ENCODE measurements at places on chromosomes 16 and 17.
A peak's percentile ranks its signal among the peaks of the same experiment; 100 is the strongest.

DNA sequence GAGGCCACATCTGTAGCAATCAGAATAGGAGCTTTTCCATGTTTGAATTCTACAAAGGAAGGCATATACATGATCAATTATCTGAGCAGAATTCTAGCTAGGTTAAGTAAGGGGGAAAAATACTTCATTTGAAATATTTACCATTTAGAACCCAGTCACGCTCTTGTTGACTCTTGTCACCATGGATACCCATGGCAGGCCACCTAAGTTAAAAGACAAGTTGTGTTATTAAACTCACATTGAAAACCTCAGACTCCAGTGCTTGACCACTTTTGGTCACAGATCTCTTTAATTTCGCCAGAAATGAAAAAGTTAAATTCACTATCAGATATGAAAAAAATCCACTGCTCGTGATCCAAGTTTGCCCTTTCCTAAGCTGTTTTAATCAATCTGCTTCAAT lies 4.1 kb downstream of the DDX5 start:
- DNase-seq, result no peak

- no peak for DNase-seq
Measured at GRCh38 chr16:19137201-19138128, 23.7 kb downstream of the ITPRIPL2 start.

DNA sequence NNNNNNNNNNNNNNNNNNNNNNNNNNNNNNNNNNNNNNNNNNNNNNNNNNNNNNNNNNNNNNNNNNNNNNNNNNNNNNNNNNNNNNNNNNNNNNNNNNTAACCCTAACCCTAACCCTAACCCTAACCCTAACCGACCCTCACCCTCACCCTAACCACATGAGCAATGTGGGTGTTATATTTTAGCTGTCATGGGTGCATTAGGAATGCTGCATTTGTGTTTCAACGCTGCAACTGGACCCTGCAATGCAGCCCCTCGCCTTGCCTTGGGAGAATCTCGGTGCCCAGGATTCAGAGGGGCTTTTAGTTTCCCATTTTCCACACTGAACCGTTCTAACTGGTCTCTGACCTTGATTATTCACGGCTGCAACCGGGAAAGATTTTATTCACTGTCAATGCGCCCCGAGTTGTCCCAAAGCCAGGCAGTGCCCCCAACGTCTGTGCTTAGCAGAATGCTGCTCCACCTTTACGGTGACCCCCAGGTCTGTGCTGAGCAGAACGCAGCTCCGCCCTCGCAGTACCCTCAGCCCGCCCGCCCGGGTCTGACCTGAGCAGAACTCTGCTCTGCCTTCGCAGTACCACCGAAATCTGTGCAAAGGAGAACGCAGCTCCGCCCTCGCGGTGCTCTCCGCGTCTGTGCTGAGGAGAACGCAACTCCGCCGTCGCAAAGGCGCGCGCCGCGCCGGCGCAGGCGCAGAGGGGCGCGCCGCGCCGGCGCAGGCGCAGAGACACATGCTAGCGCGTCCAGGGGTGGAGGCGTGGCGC lies 43.3 kb downstream of the POLR3K start:
- DNase-seq, result no peak

- no peak for DNase-seq
Measured at GRCh38 chr17:63311416-63311937, 134.6 kb downstream of the CYB561 start.

GRCh38 chr16:68146585-68146984 lies 61.4 kb downstream of the NFATC3 start:
- no peak for DNase-seq

DNA sequence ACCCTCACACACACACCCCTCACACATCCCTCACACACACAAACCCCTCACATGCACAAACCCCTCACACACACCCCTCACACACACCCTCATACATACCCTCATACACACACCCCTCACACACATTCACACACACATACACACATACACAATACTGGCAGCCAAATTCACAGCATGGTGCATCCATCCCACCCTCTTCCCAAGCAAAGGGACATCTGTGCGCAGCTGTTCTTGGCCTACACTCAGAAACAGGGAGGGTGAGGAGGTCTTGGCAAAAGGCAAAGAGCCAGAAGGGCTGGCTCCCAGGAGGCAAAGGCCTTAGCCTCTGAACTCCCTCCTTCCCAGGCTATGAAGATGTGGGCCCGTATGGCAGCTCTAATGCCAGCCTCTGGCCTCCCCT lies 23.4 kb downstream of the C17orf67 start:
- DNase-seq, result no peak

DNA sequence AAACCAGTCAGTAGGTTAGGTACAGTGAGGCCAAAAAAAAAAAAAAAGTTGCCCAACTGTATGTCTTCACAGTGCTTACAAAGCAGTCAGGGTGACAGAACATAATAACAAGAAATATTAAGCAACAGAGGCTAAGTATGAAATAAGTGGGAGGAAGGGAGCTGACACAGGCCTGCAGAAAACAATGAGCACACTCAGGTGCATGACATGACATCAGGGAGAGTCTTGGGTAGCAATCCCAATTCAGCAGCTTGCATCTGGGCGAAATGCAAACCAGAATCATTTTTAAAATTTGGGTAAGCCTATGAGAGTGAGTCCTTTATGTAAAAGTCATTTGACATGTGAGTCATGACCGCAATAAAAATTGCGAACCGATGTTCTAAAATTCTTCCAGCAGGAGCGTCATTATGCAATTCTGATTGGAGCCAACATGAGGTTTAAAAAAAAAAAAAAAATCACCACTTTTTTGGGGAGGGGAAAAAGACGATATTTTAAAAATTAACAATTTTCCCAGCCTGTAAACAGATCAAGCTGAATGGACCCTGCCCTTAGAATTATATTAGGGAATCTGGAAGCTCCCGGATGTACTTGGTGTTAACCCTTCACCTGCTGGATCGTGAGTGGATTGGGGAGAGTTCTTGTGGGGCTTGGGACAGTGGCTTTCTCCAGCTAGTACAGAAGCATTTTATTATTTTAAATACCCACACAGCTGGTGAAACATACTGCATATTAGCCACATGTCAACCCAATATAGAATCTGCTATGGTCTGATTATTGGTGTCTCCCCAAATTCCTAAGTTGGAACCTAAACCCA lies 127.9 kb downstream of the NPIPB5 start:
- no peak for DNase-seq

DNA sequence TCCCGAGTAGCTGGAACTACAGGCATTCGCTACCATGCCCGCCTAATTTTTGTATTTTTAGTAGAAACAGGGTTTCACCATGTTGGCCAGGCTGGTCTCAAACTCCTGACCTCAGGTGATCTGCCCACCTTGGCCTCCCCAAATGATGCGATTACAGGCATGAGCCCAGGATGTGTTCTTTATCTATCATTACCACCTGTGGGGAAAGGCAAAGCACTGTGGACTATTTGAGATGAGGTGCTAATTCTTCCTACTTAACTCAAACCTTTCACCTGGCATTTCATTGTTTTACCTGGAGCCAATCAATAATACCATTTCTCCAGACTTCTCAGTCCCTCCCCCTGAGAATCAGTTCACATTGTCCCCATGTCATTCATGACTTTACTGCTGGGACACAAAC lies 20.4 kb upstream of the PPM1D start:
- no peak for DNase-seq

- no peak for DNase-seq
Measured at GRCh38 chr16:66740010-66740409, 11.4 kb downstream of the DYNC1LI2 start.

DNA sequence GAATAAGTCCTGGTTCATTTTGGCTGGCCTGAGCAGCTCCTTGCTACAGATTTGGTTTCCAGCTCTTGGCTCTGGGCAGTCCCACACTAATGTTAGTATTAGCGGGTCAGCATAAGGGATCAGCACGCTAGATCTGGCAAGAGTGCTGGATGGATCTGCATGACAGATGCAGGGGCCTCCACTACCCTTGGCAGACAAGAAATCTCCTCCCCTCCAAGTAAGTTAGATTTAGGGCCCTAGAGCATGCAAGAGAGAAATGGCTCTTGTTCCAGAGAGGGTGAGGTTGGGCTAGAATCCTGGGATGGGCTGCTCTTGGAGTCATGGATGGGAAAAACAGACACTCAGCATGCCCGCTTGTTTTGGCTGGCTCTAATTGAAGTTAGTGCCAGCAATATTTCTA lies 414.3 kb downstream of the RBFOX1 start:
- no peak for DNase-seq

DNA sequence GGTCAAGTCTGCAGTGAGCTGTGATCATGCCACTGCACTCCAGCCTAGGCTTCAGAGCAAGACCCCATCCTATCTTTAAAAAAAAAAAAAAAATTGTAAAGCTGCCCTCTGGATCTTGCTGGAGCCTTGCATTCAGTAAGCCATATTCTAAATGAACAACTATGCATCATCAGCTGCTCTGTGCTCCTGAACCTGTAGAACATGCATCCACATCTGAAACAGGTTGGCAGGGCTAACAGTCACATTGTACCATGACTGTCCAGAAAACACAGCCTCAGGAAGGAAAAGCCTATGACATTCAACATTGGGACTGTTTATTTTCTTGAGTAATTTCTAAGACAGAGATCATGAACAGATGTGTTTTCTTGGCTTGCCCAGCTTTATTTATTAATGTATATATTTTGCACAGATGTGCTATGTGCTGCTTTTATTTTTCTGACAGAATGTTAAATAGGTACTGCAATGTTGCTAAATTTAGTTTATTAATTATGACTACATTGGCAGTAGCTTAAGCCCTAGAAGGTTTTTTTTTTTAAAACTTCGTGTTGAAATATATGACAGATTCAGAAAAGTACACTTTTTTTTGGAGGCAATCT lies 19.8 kb downstream of the ACSF2 start:
- DNase-seq, result no peak

GRCh38 chr16:5906351-5906750 lies 808.8 kb upstream of the EEF2KMT start:
- DNase-seq, result no peak

DNA sequence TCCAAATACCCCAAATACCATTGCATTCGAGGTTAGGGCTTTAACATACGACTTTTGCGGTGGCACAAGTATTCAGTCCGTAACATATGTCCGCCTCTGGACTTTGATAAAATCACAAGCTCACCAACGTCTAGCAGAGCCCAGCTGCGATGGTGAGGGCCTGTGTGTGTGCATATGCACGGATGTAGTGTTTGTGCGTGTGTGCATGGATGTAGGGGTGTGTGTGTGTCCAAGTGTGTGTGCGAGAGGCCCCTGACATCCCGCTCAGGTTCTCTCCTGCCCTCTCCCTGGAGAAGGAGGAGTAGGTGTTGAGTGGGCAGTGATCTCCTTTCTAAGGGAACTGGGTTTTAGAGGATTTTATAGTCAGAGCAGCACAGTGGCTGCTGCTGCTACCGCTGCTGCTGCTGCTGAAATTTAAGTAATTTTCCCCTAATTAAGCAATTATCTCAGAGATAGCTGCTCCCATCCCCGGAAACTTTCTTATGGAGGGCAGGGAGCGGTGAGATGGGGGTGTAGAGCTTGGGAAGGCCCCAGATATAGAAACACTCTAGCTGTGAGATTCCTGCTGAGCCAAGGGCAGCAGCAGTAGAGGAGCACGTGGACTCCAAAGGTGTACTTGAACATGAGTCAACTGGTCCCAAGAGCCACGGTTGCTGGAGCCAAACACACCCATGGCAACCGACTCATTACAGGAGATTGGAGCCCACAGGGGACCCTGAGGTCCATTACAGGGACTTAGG lies 121.7 kb upstream of the SDK2 start:
- peak; percentile 47 for DNase-seq

- peak; percentile 80 for DNase-seq
Measured at GRCh38 chr17:44219108-44219615, 313 bp downstream of the UBTF start.

- peak; percentile 55 for DNase-seq
Measured at GRCh38 chr17:489758-490329, 137.2 kb upstream of the RPH3AL start.

GRCh38 chr17:17146786-17147406 lies 59.2 kb downstream of the PLD6 start:
- DNase-seq, result no peak

DNA sequence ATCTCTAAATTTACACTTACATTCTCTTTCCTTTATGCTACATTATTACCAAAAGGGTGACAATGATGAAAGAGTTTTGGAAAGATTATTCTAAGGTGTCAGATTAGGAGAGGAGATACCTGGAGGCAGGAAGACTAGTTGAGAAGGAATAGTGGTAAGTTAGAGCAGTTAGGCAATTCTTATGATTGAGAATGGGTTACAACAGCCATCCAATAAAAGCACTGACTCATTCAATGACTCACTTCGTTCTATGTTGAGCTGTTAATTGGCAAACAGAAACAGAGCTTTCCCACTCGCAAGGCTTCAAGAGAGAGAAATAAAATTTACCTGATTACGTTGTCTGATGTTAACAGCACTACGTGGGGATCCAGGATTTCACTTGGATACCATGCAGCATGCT lies 5.8 kb downstream of the NUP88 start:
- DNase-seq, result no peak

GRCh38 chr16:81630635-81631031 lies 148.5 kb upstream of the PLCG2 start:
- DNase-seq, result no peak

DNA sequence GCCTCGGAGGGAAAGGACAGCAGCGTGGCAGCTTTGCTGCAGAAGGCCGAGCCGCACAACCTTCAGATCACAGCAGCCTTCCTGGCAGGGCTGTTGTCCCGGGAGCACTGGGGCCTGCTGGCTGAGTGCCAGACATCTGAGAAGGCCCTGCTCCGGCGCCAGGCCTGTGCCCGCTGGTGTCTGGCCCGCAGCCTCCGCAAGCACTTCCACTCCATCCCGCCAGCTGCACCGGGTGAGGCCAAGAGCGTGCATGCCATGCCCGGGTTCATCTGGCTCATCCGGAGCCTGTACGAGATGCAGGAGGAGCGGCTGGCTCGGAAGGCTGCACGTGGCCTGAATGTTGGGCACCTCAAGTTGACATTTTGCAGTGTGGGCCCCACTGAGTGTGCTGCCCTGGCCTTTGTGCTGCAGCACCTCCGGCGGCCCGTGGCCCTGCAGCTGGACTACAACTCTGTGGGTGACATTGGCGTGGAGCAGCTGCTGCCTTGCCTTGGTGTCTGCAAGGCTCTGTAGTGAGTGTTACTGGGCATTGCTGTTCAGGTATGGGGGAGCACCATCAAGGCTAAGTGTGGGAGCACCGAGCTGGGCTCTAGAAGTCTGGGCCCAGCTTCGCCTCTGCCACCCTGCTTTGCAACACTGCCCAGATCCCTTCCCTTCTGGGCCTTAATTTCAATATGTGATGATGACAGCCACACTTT lies 18.6 kb downstream of the NOD2 start:
- DNase-seq, result peak; percentile 33

DNA sequence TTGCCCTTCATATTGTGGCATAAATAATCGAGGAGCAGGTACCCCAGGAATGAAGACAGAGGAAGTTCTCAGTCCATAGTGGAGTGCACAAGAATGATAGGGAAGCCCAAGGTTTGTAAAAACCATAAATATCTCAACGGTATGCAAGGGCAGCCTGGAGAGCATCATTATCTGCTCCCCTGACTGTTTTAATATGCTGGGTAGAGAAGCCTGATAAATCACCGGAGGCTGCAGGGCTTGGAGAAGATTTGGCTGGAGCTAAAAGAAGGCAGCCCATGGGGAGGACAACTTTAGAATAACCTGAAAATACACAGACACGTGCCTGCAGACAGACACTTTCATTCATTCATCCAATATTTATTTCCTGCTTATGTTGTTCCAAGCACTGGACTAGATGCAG lies 205.2 kb upstream of the RPL38 start:
- DNase-seq, result no peak

GRCh38 chr17:7647018-7647417 lies 3.7 kb upstream of the ATP1B2 start:
- no peak for DNase-seq
